K562 (cell line): ENCODE measurements at places on chromosomes 6 and 20. TPM values are rescaled to one million over a fixed set of nuclear protein-coding genes. Genes with fewer than 3 reads are reported as not detected.

DNA sequence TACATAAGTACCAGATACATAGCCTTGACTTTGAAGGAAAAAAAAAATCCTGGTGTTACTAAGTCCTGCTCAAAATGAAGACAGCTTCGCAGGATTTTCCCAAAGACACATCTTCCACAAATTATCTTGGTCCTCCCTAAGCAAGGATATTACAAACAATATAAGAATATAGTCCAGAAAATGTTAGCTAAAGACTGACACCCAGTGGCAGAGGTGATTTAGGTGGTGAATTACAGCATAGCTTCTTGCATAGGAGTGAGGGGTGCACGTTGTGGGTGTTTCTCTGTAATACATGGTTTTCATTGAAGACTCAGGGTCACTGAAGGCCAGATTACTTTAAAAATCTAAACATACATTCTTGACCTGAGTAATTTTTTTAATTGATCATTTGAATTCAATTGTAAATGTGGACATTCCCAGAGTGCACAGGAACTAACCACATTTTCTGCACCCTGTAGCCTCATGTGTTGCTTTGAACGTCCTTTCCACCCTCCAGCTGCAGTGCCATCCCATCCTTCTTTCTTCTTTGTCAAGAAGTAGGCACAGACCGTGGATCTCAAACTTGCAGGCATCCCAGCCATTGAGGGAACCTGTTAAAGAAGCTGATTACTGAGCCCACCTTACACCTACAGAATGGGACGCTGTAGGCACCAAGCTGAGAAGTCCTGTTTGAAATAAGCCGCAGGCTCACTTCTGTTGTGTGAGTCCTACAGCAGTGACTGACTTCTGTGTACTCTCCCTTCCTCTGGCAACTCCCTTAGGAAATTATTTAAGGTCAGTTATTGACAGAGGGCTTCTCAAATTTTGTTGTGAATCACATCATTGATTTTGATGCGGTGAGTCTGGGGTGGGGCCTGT lies 102.6 kb downstream of the PERP start:
- DNase-seq = no peak

- DNase-seq = no peak
Measured at GRCh38 chr6:21593927-21594415, 420 bp downstream of the SOX4 start.

DNA sequence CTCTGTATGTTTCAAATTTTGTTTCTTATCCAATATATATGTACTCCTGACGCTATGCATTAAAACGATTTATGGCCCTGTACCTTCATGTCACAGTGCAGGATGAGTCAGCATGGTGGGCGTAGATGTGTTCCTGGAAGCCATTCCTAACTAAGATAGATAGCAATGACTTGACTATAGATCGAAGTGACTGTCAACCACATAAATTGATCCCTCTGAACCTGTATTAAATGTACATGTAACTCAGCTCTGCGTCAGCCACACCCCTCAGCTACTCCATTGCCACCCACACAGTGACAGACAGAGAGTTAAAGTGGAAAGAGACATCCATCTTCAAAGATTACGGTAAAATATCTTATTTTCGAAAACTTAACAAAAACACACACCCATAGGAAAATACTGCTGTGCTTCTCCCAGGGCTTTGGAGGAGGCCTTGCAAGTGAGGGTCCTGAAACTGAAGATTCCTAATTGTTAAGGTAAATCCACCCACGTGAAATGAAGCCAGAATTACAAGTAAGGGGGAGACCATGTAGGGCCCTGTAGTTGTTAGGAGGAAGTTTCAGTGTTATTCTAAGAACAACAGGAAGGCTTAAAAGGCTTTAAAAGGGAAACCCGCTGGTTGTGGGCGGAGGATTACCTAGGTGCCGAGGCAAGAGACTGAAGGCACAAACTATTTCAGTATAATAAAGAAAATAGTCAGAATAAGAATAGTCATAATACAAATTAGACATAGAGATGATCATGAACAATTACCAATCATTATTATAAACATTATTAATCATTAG lies 10.3 kb upstream of the RAD21L1 start:
- peak; percentile 48 for DNase-seq

GRCh38 chr20:36490191-36490590 lies 51.1 kb upstream of the MYL9 start:
- DNase-seq = no peak

GRCh38 chr20:56733967-56734366 lies 104.9 kb downstream of the TFAP2C start:
- DNase-seq = no peak

- DNase-seq = no peak
Measured at GRCh38 chr6:156752666-156753301, 24.4 kb upstream of the ARID1B start.

- DNase-seq = no peak
Measured at GRCh38 chr6:13436399-13437217, 50.8 kb downstream of the GFOD1 start.

DNA sequence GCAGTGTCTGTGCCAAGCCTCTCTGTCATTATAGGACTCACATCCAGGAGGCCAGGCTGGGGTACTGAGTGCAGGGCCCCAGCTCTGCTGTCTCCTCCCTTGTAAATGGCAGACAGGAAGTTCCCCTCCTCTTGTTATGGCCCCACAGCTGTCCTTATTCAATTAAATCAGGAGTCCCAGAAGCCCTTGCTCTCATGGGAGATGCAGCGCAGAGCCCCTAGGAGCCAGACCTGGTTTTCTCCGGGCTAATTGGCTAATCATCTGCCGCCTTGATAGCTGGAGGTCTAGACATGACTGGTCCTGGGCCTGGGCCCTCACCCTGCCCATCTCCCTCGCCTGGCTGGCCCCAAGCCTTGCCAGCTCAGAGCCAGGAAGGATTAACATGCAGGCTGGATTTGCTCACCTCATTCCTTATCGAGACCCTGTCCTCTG lies 172.0 kb downstream of the VEGFA start:
- DNase-seq = no peak

GABBR1 gene
- polyA plus RNA-seq = 42.1 and 48.3 TPM in 2 replicates

HMGCLL1 gene
- polyA plus RNA-seq = not detected in 2 replicates

THBS2 gene
- not detected in 2 replicates for polyA plus RNA-seq

ADGRF1 gene
- polyA plus RNA-seq = not detected in 2 replicates

TULP1 gene
- 0.17 TPM in 1 of 2 replicates, not detected in the other for polyA plus RNA-seq

ADTRP gene
- polyA plus RNA-seq = 12.9 and 16.4 TPM in 2 replicates

GZF1 gene
- polyA plus RNA-seq = 9.5 and 11.9 TPM in 2 replicates

ZNF451 gene
- 23.0 and 27.1 TPM in 2 replicates for polyA plus RNA-seq
